ENCODE measurements at places on chromosomes 7 and 10. TPM values are rescaled to one million over a fixed set of nuclear protein-coding genes. Genes with fewer than 3 reads are reported as not detected.

GRCh38 chr7:139043823-139044812 lies 8.3 kb upstream of the ZC3HAV1L start:
- no peaks in the 10 kb centered on the region for H3K27me3 ChIP-seq
- H3K4me1 ChIP-seq, result peaks cover 11% of the 10 kb centered on the region
- peak; percentile 16 for DNase-seq
- no peak overlapping the region for H3K27ac ChIP-seq

DNA sequence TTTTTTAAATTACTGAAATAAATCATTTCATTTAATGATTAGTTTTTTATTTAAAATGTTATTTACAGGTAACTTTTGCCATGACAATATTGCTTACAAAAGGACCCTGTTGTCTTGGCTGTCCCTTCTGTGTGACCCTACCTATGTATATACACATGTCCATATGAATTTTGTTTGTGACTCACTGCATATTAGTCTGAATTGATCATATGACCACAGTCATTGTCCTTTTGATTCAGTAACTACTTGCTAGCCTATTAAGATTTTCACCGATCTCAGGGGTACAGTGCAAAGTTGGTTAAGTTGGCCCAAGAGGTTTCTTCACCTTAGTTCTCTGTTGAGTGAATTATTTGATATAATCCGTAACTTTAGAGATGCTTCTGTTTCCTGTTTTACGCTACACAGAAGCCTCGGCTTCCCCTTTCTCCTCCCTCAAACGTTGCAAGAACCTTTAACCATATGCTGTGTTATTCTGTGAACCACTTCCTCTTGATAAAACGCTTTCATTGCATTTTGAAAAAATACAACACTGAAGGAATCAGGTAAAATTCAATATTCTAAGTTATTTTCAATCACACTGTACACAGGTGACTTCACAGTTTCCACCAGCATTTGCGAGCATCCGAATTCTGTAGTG lies 43.9 kb downstream of the APBB1IP start:
- H3K27ac ChIP-seq, result no peak overlapping the region
- DNase-seq, result no peak
- no peaks in the 10 kb centered on the region for H3K36me3 ChIP-seq
- H3K4me3 ChIP-seq, result no peak overlapping the region
- peaks cover 13% of the 10 kb centered on the region for H3K4me1 ChIP-seq

- peaks cover 13% of the 10 kb centered on the region for H3K4me1 ChIP-seq
- H3K36me3 ChIP-seq, result peaks cover 17% of the 10 kb centered on the region
- H3K27me3 ChIP-seq, result no peaks in the 10 kb centered on the region
- no peak overlapping the region for H3K27ac ChIP-seq
- no peak for DNase-seq
Measured at GRCh38 chr7:55464422-55464821, 99.3 kb downstream of the LANCL2 start.

DNA sequence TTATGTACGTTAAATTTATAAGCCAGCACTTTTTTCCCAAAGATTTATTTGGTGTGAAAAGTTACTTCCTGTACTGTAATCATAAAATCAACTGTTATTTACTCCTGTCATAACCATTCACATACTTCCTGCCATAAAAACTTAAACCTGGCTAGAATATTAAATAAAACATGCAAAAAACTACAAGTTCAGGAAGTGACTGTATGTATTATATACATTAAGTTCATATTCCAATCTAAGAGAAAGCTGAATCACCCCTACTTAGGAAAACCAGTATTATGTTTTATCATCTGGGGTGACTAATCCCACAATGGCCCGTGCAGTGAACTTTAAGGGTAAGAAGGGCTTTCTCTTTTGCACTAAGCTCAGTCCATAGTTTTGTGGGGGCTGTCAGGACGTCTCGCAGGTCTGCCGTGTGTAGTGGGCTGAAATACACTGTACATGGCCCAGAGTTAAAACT lies 183.7 kb upstream of the KLF14 start:
- peak overlapping the region; percentile 70 for H3K4me3 ChIP-seq
- peaks cover 14% of the 10 kb centered on the region for H3K36me3 ChIP-seq
- H3K27me3 ChIP-seq, result no peaks in the 10 kb centered on the region
- DNase-seq, result no peak
- H3K4me1 ChIP-seq, result peaks cover 95% of the 10 kb centered on the region

DNA sequence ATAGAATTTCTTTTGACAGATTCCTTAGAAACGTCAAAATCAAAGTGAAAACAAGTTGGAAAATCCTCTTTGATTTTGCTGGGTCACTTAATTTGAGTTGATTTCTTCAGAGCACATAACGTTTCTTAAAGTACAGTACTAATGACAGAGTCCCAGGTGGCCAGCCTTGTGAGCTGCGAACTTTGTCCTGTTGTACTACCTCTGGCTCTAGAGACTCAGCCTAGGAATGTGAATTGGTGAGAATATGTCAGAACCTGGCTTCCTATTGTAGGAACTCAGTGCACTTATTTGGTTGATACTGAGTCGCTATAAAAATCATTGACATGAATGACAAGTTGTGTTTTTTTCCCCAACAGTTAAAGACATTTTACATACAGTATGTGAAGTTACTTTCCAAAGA lies 20.2 kb downstream of the SDK1 start:
- no peaks in the 10 kb centered on the region for H3K27me3 ChIP-seq
- no peaks in the 10 kb centered on the region for H3K36me3 ChIP-seq
- H3K4me1 ChIP-seq, result peaks cover 18% of the 10 kb centered on the region

DNA sequence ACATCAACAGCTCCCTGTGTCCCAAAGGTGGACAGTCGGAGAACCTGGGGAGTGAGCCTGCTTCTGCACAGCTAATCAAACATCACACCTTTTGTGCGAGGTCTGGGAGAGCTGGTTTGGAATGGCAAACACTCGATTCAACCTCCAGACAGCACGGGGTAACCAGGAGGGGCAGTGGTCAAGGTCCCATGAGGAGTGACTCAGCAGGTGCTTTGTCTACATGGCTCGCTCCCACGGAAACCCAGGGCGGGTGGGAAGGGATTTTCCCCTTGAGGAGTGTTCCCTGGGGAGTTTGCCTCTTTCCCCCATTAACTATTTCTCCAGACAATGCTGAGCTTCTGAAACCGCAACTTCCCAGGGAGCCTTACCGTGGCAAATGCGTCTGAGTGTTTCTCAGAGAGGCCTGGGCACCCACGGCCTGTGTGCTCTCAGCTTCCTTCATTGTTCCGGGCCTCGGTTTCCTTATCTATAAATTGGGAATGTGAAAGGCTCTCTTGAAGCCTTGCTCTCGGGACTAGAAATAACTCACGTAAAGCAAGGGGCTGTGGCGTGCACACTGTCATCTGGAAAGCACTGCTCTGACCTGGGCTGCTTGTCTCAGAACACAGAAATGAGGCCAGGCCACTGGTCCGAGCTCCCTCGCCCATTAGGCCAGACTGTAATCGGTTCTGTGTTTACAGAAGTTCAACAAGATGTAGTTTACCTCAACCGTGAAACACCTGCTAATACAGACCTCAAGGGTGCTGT lies 14.0 kb upstream of the GTPBP4 start:
- peak; percentile 81 for DNase-seq
- H3K27me3 ChIP-seq, result peaks cover 2% of the 10 kb centered on the region
- peaks cover 58% of the 10 kb centered on the region for H3K4me1 ChIP-seq
- H3K4me3 ChIP-seq, result no peak overlapping the region
- peak overlapping the region; percentile 58 for H3K27ac ChIP-seq
- no peaks in the 10 kb centered on the region for H3K36me3 ChIP-seq

- no peak overlapping the region for H3K27ac ChIP-seq
- no peaks in the 10 kb centered on the region for H3K27me3 ChIP-seq
- no peaks in the 10 kb centered on the region for H3K36me3 ChIP-seq
- peak; percentile 1 for DNase-seq
- peaks cover 38% of the 10 kb centered on the region for H3K4me1 ChIP-seq
Measured at GRCh38 chr10:64368298-64368697, 847.1 kb downstream of the REEP3 start.

DNA sequence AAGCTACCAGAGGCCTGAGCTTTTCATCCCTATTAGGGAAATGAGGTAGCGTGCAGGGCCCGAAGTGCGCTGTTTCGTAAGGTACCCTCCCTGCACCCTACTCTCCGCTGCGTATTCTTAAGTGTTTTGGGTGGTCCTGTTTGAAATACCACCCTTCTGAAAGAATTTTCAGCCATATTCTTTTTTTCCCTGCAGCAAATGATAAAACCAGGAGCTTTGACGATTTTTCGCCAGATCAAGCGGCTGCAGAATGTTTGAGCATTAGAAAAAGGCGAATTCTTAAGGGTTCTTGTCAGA lies 1.2 kb downstream of the RSBN1L start:
- peaks cover 7% of the 10 kb centered on the region for H3K36me3 ChIP-seq
- H3K4me3 ChIP-seq, result peak overlapping the region; percentile 100
- H3K4me1 ChIP-seq, result peaks cover 54% of the 10 kb centered on the region
- H3K27me3 ChIP-seq, result no peaks in the 10 kb centered on the region
- DNase-seq, result no peak

DNA sequence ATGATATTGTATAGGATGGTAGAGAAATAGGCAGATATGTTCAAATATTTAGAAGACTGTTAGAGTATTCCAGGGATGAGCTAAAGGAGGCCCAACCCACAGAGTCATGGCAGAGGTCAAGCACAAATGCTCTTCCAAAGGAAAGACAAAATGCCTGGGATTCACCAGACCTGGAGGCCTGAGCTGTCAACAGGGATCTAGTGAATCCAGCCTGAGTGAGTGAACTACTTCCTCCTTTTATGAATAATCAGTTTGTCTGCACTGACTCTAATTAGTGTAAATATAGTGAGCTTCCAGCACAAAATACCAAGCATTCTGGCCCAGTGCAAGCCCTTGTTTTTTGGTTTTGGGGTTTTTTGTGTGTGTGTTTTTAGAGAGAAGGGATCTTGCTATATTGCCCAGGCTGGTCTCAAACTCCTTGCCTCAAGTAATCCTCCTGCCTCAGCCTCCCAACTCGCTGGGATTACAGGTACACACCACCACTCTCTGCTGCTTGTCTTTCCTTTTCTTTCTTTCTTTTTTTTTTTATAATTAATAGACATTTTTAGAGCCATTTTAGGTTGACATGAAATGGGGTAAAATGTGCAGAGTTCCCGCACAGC lies 244.4 kb downstream of the SKIDA1 start:
- no peak overlapping the region for H3K4me3 ChIP-seq
- DNase-seq, result no peak
- no peaks in the 10 kb centered on the region for H3K27me3 ChIP-seq
- H3K27ac ChIP-seq, result no peak overlapping the region
- H3K4me1 ChIP-seq, result no peaks in the 10 kb centered on the region
- H3K36me3 ChIP-seq, result no peaks in the 10 kb centered on the region

GRCh38 chr10:48333856-48334255 lies 27.4 kb downstream of the MAPK8 start:
- DNase-seq, result no peak
- H3K27me3 ChIP-seq, result no peaks in the 10 kb centered on the region
- H3K4me1 ChIP-seq, result peaks cover 10% of the 10 kb centered on the region
- H3K4me3 ChIP-seq, result no peak overlapping the region

- no peak overlapping the region for H3K27ac ChIP-seq
- no peaks in the 10 kb centered on the region for H3K4me1 ChIP-seq
- no peaks in the 10 kb centered on the region for H3K36me3 ChIP-seq
- H3K27me3 ChIP-seq, result no peaks in the 10 kb centered on the region
- no peak for DNase-seq
Measured at GRCh38 chr7:115850774-115851173, 179.8 kb downstream of the TFEC start.

- DNase-seq, result peak; percentile 40
- H3K27ac ChIP-seq, result no peak overlapping the region
- H3K27me3 ChIP-seq, result peaks cover 3% of the 10 kb centered on the region
- no peak overlapping the region for H3K4me3 ChIP-seq
Measured at GRCh38 chr7:107150375-107151073, 18.3 kb upstream of the HBP1 start.

- H3K27me3 ChIP-seq, result no peaks in the 10 kb centered on the region
- H3K36me3 ChIP-seq, result no peaks in the 10 kb centered on the region
- no peak overlapping the region for H3K4me3 ChIP-seq
- DNase-seq, result no peak
- peaks cover 6% of the 10 kb centered on the region for H3K4me1 ChIP-seq
- no peak overlapping the region for H3K27ac ChIP-seq
Measured at GRCh38 chr7:92177362-92177761, 1.6 kb downstream of the LRRD1 start.

GRCh38 chr10:59002011-59002410 lies 174.4 kb upstream of the PHYHIPL start:
- H3K27ac ChIP-seq, result no peak overlapping the region
- no peaks in the 10 kb centered on the region for H3K36me3 ChIP-seq
- no peak for DNase-seq
- H3K27me3 ChIP-seq, result no peaks in the 10 kb centered on the region
- no peak overlapping the region for H3K4me3 ChIP-seq
- peaks cover 92% of the 10 kb centered on the region for H3K4me1 ChIP-seq

- H3K27ac ChIP-seq, result no peak overlapping the region
- no peak for DNase-seq
- no peaks in the 10 kb centered on the region for H3K27me3 ChIP-seq
- no peak overlapping the region for H3K4me3 ChIP-seq
- no peaks in the 10 kb centered on the region for H3K36me3 ChIP-seq
Measured at GRCh38 chr10:71912431-71912830, 51.8 kb upstream of the CHST3 start.

DNA sequence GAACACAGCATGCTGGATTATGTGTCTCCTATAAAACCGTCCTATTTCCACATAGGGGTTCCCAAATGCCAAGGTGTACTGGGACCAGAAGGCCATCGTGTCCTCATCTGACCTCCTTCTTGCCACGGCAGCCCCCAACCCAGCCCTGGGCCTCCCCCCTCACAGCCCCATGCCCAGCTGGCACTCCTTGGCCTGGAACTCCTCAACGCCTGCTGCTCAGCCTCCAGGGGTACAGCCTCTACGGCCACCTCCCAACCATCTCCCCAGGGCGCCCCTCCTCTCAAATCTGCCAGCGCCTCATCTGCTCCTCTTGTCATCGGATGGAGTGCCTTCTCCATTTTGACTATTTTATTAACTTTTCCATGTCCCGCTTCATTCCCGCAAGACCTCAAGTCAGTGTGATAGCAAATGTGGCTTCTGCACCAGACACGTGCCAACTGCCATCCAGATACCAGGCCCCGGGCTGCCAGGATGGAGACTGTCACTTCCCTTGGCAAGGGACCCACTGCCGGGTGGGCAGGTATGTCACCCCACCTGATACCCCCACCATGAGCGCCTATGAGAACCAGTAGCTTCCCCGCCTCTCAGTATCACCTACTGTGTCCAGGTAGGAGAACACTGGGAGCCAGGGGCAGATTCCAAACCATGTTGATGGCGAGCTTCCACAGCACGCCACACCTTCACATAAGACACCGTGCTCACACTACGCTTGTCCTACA lies 106.7 kb downstream of the EBF3 start:
- H3K4me1 ChIP-seq, result peaks cover 11% of the 10 kb centered on the region
- H3K27ac ChIP-seq, result no peak overlapping the region
- DNase-seq, result no peak

- H3K36me3 ChIP-seq, result no peaks in the 10 kb centered on the region
- H3K4me3 ChIP-seq, result no peak overlapping the region
- DNase-seq, result no peak
- no peaks in the 10 kb centered on the region for H3K4me1 ChIP-seq
- no peak overlapping the region for H3K27ac ChIP-seq
Measured at GRCh38 chr10:19947215-19947614, 131.0 kb downstream of the PLXDC2 start.

HOXA5 gene
- total RNA-seq, result 3.2 TPM

DPP6 gene
- total RNA-seq, result not detected

PHKG1 gene
- total RNA-seq, result 0.44 TPM

SPDYE1 gene
- total RNA-seq, result not detected

GBX1 gene
- not detected for total RNA-seq

CALML5 gene
- not detected for total RNA-seq

PRKAG2 gene
- total RNA-seq, result 1.3 TPM

CHST3 gene
- total RNA-seq, result 18.7 TPM

LRRD1 gene
- not detected for total RNA-seq

CH25H gene
- total RNA-seq, result not detected
